ENCODE measurements at places on chromosomes 3 and 15.

DNA sequence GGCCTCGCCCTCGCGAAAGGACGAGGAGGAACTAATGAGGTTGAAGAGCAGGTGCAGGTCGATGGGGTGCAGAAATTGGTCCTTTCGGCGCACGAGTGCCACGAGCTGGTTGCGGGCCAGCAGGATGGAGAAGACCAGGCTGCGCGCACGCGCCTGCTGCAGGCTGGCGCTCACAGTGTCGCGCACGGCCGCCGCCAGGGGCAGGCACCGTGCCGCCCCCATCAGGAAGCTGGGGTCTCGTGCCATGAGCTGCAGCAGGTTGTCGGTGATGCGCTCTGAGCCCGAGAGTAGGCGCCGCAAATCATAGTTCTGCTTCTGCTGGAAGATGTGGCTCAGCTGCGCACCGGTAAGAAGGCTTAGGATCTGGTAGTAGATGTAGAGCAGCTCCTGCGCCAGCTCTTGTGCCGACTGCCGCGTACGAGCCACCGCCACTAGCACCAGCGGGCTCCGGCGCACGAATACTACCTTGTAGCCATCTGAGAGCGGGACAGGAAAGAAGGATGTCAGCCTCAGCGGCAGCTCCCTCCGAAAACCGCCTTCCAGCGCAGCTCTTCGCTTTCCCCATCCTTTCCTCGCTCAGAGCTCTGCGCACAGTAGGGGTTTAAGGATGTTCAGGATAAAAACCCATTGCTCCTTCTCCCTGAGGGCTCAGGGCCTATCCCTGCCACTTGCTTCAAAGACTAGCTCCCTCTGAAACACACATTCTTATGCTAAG is 6.9 kb upstream of the MST1R start:
- no peak for DNase-seq

DNA sequence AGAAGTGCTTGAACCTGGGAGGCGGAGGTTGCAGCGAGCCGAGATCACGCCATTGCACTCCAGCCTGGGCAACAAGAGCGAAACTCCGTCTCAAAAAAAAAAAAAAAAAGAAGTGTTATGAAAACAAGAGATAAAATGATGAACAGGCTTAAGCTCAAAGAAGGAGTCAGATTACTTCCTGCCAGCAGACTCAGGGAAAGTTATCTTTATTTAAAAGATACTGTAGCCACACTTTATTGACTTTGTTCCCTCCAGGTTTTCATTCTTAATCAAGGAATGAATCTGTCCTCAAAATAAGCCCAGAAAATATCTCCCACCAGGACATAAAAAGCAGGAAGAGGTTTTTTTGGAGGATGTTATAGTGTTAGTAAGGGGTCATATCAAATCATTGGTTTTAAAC is 176.5 kb upstream of the KCNMB2 start:
- DNase-seq: no peak

- no peak for DNase-seq
These were observed 27.0 kb downstream of the NDUFB4 start for GRCh38 chr3:120622870-120623726.

DNA sequence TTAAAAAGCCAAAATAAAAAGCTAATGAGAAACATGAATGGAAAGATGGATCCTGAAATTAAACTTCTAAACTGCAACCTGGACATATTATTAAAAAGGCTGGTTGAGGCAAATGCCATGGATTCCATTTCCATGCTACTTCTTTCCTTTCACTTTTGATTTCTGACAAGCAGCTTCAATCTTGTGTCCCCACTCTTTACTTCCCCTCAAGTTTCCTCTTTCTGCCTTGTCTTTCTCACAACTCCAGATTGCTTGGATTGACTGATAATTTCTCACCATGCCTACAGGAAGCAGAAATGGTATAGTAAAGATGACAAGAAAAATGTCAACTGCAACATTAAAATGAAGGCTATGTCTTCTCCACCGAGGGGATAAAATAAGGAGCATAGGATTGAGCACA is 1136.7 kb downstream of the TUSC7 start:
- DNase-seq: no peak

DNA sequence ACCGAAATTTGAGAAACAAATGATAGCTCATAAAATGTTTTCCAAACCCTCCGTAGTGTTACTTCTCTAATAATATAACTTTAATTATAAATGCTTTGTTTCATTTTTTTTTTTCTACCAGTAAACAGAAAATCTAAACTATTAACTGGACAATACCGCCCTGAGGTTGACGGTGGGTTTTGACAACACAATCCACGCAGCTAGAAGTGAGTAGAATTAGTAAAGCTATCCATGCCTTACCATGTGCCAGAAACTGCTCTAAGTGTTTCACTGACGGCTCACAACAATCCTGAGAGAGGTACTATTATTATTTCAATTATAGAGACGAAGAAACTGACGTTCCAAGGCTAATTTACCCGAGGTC is 410 bp downstream of the NDUFAF1 start:
- DNase-seq: no peak

DNA sequence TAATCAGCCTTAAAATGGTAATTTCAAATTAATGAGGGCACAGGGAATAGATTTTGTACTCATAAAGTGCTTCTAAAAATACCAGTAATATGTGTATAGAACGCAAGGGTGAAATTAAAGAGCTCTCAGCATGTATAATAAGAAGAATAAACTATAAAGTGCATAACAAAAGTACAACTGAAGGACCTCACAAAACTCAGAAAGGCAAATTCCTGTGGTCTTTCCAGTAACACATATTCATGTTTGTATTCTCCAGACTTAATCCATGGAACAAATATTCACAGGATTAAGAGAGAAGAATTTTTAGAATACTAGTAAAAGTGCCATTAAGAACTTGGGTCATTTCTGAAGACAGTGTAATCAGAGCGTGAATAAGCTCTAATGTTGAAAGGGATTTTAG is 646.3 kb downstream of the CADM2 start:
- DNase-seq: no peak

Data from NCI-H1092 treated with DMSO at 0.1 percent for 48 hours (cell line).